ENCODE measurements at places on chromosomes 7 and 10.

DNA sequence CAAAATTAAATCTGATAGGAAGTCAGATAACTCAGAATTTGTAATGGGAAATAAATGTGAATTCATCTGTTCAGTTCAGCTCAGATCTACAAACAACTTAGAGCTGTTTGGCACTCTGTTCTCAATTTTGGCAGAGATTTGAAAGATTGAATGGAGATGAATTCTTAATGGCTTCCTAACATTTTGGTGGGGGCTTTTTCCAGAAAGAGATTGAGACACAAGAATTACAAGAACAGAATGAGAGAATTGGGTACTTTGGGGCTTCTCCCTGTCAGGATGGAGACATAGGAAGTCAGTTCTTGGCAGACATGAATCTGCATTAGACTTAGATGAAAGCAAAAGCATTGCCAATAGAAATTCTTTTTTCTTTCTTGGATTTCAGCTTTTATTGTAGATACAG is 39.0 kb upstream of the PTPRZ1 start:
- no peak for DNase-seq

DNA sequence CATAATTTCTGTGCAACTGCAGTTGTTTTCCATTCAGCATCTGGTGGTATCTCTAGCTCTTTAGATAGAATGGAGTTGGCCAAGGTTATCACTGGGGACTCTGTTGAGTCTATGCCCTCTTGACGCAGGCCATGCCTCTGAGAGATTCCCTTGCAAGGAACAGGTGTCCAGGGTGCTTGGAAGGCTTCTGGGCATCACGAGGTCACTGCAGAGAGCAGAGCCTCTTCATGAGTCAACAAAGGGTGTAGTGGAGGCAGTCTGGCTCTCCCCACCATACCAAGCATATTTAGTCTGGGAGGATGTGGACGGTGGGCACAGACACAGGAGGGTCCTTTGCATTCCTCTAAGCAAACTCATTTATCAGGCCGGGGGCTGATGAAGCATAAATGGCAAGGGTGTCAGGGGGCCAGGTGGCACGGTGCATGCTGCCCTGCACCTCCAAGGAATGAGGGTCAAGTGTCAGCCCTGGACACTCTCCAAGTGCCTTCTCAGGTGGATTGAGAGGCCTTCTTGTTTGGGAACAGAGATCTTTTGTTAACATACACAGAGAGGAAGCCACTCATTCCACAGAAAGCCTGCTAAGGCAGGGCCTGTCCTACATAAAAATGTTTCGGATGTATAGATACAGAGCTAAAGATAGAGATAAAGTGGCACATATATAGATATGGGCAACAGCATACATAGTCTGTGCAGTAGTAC is 328.6 kb downstream of the INHBA start:
- no peak for DNase-seq

- no peak for DNase-seq
Observed at GRCh38 chr10:97589479-97589878, at the start of gene C10orf62. Gene C10orf62, plus strand, starts transcription at chr10:97589721. Its CDS starts 177 bp downstream, at chr10:97589898.

GRCh38 chr10:121578298-121578697 is 19.9 kb downstream of the FGFR2 start:
- DNase-seq: no peak

DNA sequence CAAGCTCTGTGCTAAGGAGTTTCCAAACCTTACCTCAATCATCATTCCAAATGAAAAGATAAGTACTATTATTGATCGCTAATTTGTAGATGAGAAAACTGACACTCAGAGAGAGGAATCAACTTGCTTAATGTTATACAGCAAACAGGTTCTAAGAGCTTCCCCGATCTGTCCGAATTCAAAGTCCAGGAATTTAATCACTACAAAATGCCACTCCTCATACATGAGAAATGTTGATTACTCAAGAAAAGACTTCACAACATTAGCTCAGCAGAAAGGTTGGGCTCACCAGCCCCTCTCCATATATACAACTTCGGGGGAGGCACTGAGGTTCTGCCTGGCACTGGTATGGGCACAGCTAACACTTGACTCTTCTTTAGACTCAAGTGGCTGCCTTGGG is 80.7 kb downstream of the SLC16A9 start:
- no peak for DNase-seq

GRCh38 chr10:17643339-17643754 is 604 bp upstream of the STAM start:
- no peak for DNase-seq

GRCh38 chr7:112537822-112538387 is 57.1 kb downstream of the LSMEM1 start:
- DNase-seq: no peak

DNA sequence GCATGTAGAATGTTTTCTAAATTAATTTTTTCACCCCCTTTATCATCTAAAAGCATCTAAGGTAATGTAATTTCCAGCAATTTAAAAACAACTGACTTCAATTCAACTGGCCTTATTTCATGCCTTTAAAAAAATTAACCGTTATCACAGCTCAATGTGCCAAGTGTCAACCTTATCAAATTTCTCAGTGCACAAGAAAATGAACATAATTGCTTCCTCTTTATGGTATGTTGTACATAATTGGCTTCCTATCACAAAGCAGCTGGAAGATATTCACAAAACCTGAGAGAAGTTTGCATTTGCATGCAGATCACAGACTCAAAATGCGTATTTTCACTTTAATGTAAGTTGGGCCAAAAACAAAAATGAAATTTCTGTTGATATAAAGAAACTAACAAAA is 966.4 kb downstream of the GRM8 start:
- no peak for DNase-seq

DNA sequence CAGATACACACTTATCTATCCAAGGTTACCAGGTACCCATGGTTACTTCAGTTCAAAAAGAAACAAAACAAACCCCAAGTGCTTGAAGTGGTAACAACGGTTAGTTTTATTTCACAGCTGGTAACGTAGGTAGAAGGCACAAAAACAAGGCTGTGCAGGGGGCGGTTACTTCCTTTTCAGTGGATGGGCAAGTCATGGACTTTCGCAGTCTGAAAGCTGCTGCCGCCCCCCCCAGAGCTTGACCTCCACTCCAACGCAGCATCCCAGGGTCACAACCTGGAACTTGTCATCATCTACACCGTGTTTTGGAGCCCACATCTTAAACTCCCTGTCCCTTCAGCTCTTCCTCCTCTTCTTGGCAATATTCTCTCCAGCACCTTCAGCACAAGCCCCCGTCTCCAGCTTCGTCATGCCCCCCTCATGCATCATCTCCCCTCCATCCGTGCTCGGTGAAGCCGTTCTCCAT is 181.2 kb upstream of the ITGB1 start:
- DNase-seq: no peak

DNA sequence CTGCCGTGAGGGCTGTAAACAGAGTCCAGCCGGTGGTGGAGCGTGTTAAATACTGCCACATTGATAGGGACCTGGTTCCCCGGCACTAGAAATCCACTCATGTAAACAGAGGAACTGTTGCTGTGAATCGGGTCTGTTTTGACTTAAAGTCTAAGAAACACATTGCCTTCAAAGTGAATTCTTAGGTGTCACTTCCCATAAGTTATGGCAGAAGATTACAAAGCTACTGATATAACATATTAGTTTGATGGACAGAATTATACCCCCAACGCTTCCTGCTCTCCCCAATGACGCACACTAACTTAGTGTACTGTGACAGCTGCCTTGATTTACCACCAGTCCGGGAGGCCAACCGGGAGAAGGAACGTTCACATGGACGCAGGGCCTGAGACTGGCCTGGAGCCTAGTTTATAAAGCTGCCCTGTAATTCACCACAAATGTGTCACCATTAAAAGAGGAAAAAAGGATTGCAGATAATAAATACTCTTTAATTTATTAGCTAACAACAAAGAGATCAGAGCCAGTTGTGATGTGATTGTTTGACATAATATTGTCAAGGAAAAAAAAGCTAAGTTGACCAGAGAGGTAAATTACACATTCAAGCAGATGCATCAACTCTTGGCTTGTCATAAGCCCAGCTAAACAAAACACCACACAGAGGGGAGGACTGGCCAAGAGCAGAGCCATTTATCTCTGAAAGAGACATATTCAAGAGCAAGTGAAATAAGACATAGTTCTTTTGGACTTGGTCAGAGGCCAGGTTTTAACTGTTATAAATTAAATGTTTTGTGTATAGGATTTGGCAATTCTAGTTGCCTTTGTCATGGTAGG is 820.6 kb downstream of the LRMDA start:
- DNase-seq: no peak

GRCh38 chr10:14560274-14560673 is 214.4 kb downstream of the FAM107B start:
- peak; percentile 88 for DNase-seq

DNA sequence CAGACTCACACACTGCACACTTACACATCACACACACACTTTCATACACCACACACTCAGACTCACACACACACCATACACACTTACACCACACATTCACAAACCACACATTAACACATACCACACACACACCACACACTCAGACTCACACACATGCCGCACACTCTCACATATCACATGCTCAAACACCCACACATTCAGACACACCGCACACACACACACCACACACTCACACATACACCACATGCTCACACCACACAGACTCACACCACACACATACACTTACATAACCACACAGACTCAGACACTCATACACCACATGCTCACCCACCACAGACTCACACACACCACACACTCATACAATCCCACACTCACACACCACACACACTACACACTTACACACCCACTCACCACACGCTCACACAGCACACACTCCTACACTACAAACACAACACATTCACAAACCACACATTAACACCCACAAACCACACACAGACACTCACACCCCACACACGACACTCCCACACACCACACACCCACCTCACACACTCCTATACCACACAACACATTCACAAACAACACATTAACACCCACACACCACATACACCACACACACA is 125.4 kb downstream of the EVX1 start:
- DNase-seq: peak; percentile 13

DNA sequence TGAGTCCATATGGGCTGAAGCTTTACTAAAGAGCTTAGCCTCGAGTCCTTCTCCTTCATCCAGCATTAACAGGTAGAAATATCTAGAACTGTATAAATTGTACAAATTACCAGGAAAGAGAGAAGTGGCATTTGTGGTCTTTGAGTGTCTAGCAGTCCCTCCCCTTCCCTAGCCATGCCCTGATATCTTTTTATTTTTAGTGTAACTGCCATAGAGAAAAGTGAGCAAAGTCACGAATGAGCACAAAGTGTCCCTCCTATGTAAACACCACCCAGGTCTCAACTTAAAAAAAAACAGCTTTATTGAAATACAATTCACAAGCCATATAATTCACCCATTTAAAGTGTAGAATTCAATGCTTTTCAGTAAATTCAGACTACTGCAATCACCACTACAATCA is 339.0 kb upstream of the ZMIZ1 start:
- peak; percentile 33 for DNase-seq

DNA sequence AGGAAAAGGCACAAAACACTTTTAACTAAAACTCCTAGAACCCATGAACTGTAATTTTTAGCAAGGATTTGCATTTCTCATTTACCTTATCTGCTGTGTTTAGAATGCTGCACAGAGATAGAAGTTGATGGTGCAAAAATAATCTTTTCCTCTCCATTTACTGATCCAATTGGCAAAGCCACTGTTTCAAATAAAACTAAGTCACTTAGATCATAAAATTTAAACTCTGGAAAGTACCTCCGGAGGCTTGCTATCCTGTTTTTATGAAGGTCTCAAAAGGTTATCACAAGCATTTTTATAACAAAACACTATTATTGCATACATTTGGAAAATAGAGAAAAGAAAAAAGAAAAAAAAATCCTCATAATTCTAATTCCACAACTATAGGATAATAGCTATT is 7.6 kb downstream of the CPA2 start:
- no peak for DNase-seq

- DNase-seq: no peak
Observed at GRCh38 chr7:100689230-100690135, 4.6 kb downstream of the GIGYF1 start.

- no peak for DNase-seq
Observed at GRCh38 chr10:72010234-72010973, 46.2 kb downstream of the CHST3 start.

GRCh38 chr10:123455861-123456260 is 210.3 kb upstream of the GPR26 start:
- DNase-seq: peak; percentile 85

DNA sequence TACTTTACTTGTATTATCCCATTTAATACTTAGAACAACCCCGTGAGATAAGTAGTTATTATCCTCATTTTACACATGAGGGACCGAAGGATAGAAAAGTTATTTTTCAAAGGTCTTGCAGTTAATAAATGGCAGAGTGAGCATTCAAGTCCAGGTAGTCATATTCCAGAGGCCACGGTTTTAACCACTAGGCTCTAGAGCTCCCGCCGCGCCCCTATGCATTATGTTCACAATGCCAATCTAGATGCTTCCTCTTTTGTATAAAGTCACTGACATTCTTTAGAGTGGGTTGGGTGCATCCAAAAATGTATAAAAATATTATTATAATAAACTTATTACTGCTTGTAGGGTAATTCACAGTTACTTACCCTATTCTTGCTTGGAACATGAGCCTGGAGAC is 11.4 kb upstream of the CFAP69 start:
- DNase-seq: no peak

DNA sequence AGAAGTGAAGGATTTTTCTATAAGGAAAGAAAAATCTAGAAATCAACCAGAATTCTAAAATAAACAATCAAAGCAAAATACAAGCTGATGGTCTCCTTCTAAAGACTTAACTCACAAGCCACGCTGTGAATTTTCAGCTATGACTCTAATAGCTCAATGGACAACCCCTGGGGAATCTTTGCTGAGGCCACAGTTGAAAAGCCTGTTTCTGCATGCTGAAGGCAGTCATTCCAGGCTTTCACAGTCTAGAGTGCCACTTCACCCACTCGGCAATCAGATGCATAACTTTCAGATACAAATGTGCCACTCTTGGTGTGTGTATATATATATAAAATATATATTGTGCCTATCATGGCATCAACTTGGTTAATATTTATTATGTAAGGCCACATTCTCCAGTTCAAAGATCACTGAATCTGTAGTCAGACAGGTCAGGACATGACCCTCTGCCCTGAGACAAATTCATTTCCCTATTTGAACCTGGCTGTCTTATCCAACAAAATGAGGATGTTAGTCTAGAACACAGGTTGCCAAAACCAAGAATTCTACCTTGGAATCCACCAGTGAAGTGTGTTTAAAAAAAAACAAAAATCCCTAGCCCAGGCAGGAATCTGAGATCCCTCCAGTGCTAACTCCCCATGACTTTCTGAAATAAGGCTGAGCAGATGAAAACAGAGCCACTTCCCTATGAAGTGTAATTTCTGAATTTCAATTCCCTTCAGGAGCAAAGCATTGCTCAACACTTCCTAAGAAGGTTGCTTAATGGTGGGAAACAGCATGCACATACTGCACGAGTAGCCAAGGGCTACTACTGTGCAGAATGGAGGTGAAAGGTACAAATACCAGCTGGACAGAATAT is 9.9 kb downstream of the LIPA start:
- peak; percentile 79 for DNase-seq

GRCh38 chr10:21509341-21510240 is 15.9 kb downstream of the SKIDA1 start:
- no peak for DNase-seq

DNA sequence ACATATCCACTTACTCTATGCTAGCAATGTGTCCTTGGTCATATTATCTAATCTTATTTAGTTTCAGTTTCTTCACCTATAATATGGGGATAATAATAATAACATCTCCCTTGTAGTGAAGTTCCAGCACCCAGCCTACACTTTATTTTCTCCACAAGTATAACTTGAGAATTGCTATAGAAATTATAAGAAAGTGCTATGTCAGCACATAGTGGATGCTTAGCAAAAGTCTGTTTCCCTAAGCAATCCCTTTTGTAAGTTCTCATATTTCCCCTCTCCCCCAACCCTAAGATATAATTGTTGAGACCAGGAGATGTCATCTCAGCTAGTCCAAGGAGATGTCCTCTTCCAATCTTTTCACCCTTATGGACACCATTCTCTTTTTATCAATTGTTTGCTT is 5.8 kb upstream of the TRUB1 start:
- no peak for DNase-seq
